Bronchus fibroblast of lung (primary cell): ENCODE measurements at places on chromosomes 2 and 18. TPM values are rescaled to one million over a fixed set of nuclear protein-coding genes. Genes with fewer than 3 reads are reported as not detected.

AKAIN1 gene
- not detected in 2 replicates for total RNA-seq

TM4SF20 gene
- not detected in 2 replicates for total RNA-seq

TUBB8B gene
- total RNA-seq = not detected in 2 replicates

LRRC30 gene
- total RNA-seq = not detected in 2 replicates

CHAC2 gene
- total RNA-seq = 7.9 and 8.5 TPM in 2 replicates

SERPINB12 gene
- not detected in 2 replicates for total RNA-seq

ONECUT2 gene
- under 0.01 TPM in 2 replicates for total RNA-seq

DYNAP gene
- not detected in 2 replicates for total RNA-seq

CTNNA2 gene
- total RNA-seq = not detected in 2 replicates

KYNU gene
- 1.0 and 1.3 TPM in 2 replicates for total RNA-seq

COPS8 gene
- 154 and 179 TPM in 2 replicates for total RNA-seq

SPC25 gene
- total RNA-seq = 12.9 and 14.8 TPM in 2 replicates

CD226 gene
- under 0.01 TPM in 1 of 2 replicates, not detected in the other for total RNA-seq
